Stimulated activated CD8-positive, alpha-beta memory T cell treated with anti-CD3 and anti-CD28 coated beads, Interleukin-4, amount 100 ng/mL, for 1 hour (primary cell): ENCODE measurements at places on chromosomes 3 and 15.

- DNase-seq, result no peak
Measured at GRCh38 chr3:123149525-123149924, 52.2 kb upstream of the SEC22A start.

DNA sequence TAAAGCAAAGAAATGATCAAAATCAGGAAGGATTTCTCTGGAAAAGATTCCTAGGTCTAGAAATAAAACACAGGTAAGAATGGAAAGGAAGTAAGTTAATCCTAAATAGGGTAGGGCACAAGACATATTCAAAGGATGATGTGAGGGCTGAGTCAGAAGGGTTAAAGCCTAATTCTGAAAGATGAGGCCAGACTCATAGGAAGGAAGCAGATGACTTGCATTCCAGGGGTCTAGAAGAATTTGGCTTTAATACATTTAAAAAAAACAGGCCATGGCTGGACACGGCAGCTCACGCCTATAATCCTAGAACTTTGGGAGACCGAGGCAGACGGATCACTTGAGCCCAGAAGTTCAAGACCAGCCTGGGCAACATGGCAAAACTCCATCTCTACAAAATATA is 3.2 kb downstream of the SSR3 start:
- DNase-seq, result no peak

DNA sequence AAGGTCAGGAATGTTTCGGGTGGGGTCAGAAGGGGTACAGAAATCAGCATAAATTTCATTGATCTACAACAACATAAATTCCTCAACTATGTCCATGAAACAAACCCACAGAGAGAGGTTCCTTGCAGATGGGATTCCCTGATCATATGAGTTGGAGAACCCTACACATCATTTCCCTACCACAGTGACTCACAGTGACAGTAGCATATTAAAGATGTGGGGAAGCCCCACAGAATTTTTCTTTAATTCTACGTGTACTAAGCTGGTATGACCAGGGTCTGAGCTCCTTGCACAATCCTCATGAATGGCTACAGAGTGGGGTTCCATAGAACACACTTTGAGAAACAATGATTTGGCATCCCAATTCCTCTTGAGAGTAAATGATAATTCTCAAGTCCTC is 116.9 kb upstream of the RAD18 start:
- no peak for DNase-seq

DNA sequence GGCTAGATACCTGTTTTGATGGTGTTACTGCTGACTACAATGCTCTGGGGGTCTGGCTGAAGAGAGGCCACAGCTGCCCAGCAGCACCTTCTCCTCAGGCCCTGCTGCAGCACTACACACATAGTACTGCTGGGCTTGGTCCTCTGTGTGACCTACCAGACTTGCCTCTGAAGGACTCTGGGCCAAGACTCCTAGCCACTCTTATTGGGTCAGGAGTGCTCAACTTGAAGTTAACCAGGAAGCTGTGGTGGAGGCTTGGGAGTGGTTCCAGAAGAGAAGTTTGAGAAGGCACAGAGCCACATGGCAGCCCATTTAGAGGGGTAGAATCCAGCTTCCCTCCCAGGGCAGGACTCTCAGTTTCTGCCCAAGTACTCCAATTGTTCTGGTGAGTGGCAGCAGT is 16.6 kb downstream of the ELP6 start:
- no peak for DNase-seq

- no peak for DNase-seq
Measured at GRCh38 chr3:108062051-108062450, 28.8 kb downstream of the CD47 start.

DNA sequence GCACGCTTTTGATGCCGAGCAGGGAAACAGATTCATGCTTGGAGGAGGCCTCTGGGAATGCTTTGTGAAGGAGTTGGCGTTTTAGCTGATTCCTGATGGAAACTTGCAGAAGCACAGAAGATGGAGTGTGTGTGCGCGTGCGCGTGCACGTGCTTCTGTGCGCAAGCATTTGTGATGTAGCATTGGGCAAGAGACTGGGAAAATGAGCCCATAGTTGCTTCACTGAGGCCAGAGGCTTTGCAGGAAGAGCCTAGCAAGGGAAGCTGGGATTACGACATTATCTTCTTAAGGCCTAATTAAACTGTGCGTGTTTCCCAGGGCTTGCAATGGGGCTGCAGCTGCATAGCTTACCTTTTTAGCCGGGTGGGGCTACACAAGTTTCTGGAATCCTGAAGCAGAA is 18.1 kb upstream of the AGBL1 start:
- no peak for DNase-seq

GRCh38 chr3:79086514-79086913 is 681.3 kb downstream of the ROBO1 start:
- no peak for DNase-seq

GRCh38 chr3:69250014-69250413 is 127.6 kb upstream of the LMOD3 start:
- no peak for DNase-seq

DNA sequence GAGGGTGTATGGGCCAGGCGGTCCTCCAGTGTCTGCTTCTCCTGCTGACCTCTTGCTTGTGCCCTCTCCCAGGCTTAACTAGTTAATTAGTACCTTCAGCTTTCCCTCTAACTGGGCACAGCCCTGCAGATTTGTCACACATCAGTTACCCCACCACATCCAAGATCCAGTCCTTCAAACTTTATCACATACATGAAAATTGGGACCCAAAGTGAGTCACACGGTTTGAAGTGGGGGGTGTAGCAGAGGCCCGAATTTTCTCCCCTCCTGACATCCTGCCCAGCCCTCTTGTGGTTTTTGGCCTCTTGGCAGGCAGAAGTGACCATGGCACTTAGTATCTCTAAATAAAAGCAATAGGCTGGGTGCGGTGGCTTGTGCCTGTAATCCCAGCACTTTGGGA is 3.9 kb downstream of the MAPKAPK3 start:
- no peak for DNase-seq

DNA sequence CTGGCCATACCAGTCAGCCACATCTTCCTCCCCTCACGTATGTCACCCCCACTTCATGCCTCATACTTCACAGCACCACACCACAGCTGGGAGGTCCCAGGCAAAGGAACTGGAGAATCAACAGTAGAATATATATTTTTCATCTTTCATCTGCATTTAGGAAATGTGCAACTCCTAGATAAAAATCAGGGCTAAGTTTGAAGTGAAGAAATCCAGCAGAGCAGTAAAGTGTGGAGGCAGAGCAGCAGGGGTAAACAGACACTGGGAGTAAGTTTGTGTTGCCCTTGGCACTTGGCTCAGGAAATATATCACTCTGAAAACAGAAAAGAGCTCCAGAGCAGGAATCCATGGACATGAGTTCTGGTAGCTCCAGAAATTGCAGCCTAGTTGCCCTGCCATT is 2.8 kb upstream of the HERC1 start:
- no peak for DNase-seq

GRCh38 chr3:181103605-181104004 is 114.1 kb upstream of the DNAJC19 start:
- DNase-seq, result no peak

GRCh38 chr3:186200726-186201125 is 91.8 kb upstream of the ETV5 start:
- no peak for DNase-seq

GRCh38 chr3:128448491-128448890 is 18.2 kb downstream of the DNAJB8 start:
- DNase-seq, result no peak

- no peak for DNase-seq
Measured at GRCh38 chr3:159924411-159924810, 64.2 kb upstream of the IL12A start.

GRCh38 chr3:43453981-43454380 is 167.6 kb downstream of the SNRK start:
- DNase-seq, result no peak

DNA sequence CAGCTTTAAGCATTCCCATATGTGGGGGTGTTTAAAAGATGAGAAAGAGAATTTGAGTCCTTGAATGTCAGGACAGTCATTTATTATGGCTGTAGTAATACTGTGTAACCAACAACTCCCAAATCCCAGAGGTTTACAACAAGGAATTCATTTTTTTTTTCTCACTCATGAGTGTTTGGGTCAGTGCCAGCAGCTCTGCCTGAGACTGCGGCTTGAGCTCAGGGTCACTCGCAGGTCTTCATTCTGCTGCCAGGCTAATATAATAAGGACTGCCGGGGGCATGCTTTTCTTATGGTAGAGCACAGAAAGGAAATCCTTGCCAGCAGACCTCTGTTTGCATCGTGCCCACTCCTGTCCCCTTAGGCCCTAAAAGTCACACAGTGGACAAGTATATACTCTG is 277.9 kb upstream of the LMCD1 start:
- DNase-seq, result no peak

- no peak for DNase-seq
Measured at GRCh38 chr3:169591983-169592644, 71.4 kb downstream of the MECOM start.

GRCh38 chr3:53534676-53535400 is 40.4 kb downstream of the CACNA1D start:
- no peak for DNase-seq

- no peak for DNase-seq
Measured at GRCh38 chr15:74983725-74984231, 11.6 kb upstream of the SCAMP5 start.

DNA sequence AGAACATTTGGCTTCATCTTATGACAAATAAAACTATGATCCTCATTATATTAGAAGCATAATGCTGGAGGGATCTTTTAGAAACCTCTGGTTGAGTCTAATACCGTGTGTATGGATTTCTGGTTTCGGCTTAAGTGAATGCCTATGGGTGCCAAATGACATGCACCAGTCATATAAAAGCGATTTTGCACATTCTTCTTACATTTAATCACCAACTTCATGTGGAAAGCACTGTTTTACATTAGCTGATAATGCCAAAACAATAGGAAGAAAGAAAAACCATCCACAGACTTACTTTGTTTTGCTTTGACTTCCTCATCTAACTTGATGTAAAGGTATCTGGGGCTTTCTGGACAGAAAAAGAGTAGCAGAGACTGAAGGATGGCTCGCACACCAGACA is 20.9 kb downstream of the SLC2A2 start:
- no peak for DNase-seq

GRCh38 chr15:86776145-86776544 is 696.5 kb downstream of the AGBL1 start:
- DNase-seq, result no peak
